Prostate gland (tissue), 2 donors: ENCODE measurements at places on chromosomes 3 and 15.

GRCh38 chr15:79467865-79468586, 35.9 kb downstream of the MINAR1 start:
- H3K27ac ChIP-seq: no peak overlapping the region
- no peaks in the 10 kb centered on the region for H3K36me3 ChIP-seq
- no peaks in the 10 kb centered on the region for H3K27me3 ChIP-seq
- H3K4me1 ChIP-seq: no peaks in the 10 kb centered on the region

GRCh38 chr3:185716436-185717108, 108.3 kb downstream of the IGF2BP2 start:
- H3K36me3 ChIP-seq: no peaks in the 10 kb centered on the region
- H3K4me1 ChIP-seq: no peaks in the 10 kb centered on the region
- no peak for DNase-seq
- no peaks in the 10 kb centered on the region for H3K27me3 ChIP-seq
- H3K4me3 ChIP-seq: no peak overlapping the region
- peak overlapping the region; percentile 31 for H3K27ac ChIP-seq

GRCh38 chr3:119582178-119582577, 2.9 kb downstream of the ADPRH start:
- no peaks in the 10 kb centered on the region for H3K27me3 ChIP-seq
- H3K36me3 ChIP-seq: no peaks in the 10 kb centered on the region

GRCh38 chr3:183131735-183132134, 30.8 kb downstream of the LAMP3 start:
- H3K36me3 ChIP-seq: no peaks in the 10 kb centered on the region
- H3K27me3 ChIP-seq: no peaks in the 10 kb centered on the region
- no peak for DNase-seq
- no peaks in the 10 kb centered on the region for H3K4me1 ChIP-seq
- no peak overlapping the region for H3K27ac ChIP-seq

GRCh38 chr15:85761635-85762034, 33.1 kb downstream of the KLHL25 start:
- no peaks in the 10 kb centered on the region for H3K36me3 ChIP-seq
- no peaks in the 10 kb centered on the region for H3K4me1 ChIP-seq
- no peak overlapping the region for H3K27ac ChIP-seq
- H3K27me3 ChIP-seq: no peaks in the 10 kb centered on the region

- no peaks in the 10 kb centered on the region for H3K36me3 ChIP-seq
- H3K4me3 ChIP-seq: no peak overlapping the region
- no peak overlapping the region for H3K27ac ChIP-seq
These were observed 70.1 kb upstream of the GLCE start for GRCh38 chr15:69090197-69090948.

DNA sequence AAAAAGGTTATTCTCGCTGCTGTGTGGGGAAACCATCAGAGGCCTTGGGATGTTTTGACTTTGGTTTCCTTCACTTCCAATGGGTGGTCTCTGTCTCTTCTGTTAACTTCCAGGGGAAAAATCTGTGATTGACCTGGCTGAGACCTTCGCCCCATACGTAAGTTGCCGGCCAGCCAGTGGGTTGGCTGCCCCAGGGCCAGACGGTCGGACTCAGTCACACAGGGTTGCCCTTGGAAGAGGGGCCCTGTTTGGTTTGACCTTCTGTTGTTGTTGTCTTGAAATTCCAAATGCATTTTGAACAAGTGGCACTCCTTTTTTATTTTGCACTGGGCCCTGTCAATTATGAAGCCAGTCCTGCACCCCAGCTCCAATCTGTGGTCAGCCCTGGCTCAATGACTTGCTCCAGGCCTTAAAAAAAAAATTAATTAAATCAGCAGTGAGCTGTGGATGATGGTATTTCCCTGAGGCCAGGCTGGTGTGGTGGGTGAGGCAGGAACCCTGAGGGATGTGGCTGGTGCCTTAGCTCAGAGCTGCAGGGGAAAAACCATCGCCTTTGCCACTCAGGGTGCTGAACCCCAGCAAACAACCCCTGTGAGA, 4.5 kb downstream of the FAM107A start:
- H3K4me3 ChIP-seq: no peak overlapping the region
- H3K4me1 ChIP-seq: peaks cover 2% of the 10 kb centered on the region
- DNase-seq: no peak
- no peaks in the 10 kb centered on the region for H3K27me3 ChIP-seq
- H3K36me3 ChIP-seq: no peaks in the 10 kb centered on the region

DNA sequence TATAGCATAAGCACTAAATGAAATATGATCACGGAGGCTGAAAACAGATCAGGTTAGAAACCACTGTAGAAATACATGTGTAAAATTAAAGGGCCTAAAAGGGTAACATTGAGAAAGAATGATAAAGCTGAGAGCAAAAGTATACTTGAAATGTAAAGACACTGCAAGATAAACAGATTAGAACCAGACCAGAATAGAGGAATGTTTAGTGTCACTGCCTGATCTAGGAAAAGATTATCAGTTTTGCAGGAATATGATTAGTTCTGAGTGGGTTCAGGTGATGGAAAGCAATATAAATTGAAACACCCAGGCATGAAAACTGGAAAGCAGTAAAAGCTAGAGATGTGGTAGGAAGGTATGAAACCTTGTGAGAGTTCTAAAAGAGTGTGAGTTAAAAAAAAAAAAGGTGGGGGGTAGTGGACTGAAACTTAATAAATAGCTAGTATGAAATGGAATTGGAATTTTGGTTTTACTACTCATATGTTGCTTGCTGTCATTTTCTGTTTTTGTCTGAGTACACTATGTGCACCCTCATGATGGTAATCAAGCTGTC, 16.0 kb upstream of the C3orf38 start:
- H3K4me1 ChIP-seq: no peaks in the 10 kb centered on the region
- no peaks in the 10 kb centered on the region for H3K36me3 ChIP-seq
- no peak overlapping the region for H3K4me3 ChIP-seq

- H3K27me3 ChIP-seq: no peaks in the 10 kb centered on the region
- H3K27ac ChIP-seq: no peak overlapping the region
- no peaks in the 10 kb centered on the region for H3K4me1 ChIP-seq
- H3K36me3 ChIP-seq: no peaks in the 10 kb centered on the region
These were observed 24.1 kb upstream of the ARHGEF3 start for GRCh38 chr3:56825567-56826438.

- no peak overlapping the region for H3K4me3 ChIP-seq
- no peak for DNase-seq
- H3K4me1 ChIP-seq: no peaks in the 10 kb centered on the region
- H3K27ac ChIP-seq: no peak overlapping the region
- no peaks in the 10 kb centered on the region for H3K36me3 ChIP-seq
These were observed 144.1 kb upstream of the GALNT15 start for GRCh38 chr3:16030342-16030741.

GRCh38 chr15:40731034-40731433, 24.0 kb downstream of the RMDN3 start:
- H3K4me1 ChIP-seq: no peaks in the 10 kb centered on the region
- no peaks in the 10 kb centered on the region for H3K36me3 ChIP-seq
- no peak overlapping the region for H3K4me3 ChIP-seq
- no peak for DNase-seq

DNA sequence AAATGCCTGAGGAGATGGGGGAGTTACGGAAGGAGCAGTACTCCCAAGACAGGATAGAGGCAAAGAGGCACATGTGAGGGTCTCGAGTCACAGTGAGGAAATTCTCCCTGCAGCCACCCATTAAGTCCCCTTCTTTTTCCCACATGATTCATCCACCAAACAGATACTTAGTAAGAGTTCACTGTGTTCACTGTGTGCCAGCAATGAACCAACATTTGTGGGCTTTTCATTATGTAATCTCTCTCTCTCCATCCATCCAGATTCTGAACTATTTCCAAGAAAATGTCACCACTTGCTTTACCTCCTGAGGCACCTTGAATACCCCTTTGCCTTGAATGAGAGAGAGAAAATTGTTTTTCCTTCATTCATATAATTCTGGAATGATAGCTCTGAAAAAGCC, 24.6 kb upstream of the LRRFIP2 start:
- H3K4me1 ChIP-seq: no peaks in the 10 kb centered on the region
- no peaks in the 10 kb centered on the region for H3K27me3 ChIP-seq
- H3K4me3 ChIP-seq: no peak overlapping the region
- no peaks in the 10 kb centered on the region for H3K36me3 ChIP-seq
- no peak overlapping the region for H3K27ac ChIP-seq

DNA sequence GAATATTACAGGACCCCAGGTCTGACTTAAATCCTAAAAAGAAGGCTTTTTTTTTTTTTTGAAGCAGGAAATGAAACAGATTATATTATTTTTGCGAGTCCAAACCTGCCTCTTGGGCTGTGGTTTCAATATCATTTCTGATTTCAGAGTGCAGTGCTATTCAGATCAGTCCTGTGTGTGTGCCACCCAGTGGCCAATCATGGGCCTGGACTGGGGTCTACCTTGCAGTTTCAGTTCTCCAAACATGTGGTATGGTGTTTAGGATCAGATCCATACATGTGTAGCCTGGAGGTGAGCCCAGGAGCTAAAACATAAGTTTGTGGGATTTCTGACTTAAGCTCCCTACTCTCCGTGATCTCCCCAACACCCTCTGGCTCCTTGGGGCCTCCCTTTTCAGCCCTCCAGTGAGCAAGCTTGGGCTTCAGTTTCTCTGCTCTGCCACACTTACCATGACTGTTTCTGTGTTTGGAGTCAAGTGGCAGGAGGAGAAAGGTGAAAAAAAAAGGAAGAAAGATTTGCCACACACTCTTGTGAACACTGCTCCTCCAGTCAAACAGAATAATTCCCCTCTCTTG, 12.1 kb upstream of the THSD4 start:
- no peak for DNase-seq
- peaks cover 5% of the 10 kb centered on the region for H3K4me1 ChIP-seq
- no peak overlapping the region for H3K27ac ChIP-seq
- no peaks in the 10 kb centered on the region for H3K36me3 ChIP-seq
- H3K27me3 ChIP-seq: no peaks in the 10 kb centered on the region
- no peak overlapping the region for H3K4me3 ChIP-seq

- H3K36me3 ChIP-seq: no peaks in the 10 kb centered on the region
- H3K4me3 ChIP-seq: no peak overlapping the region
- DNase-seq: no peak
- H3K4me1 ChIP-seq: no peaks in the 10 kb centered on the region
- H3K27me3 ChIP-seq: no peaks in the 10 kb centered on the region
- H3K27ac ChIP-seq: no peak overlapping the region
These were observed 57.1 kb downstream of the AAGAB start for GRCh38 chr15:67197364-67197695.

GRCh38 chr3:46660003-46660402, 33.5 kb downstream of the ALS2CL start:
- no peak overlapping the region for H3K4me3 ChIP-seq
- H3K27me3 ChIP-seq: no peaks in the 10 kb centered on the region
- H3K27ac ChIP-seq: no peak overlapping the region
- no peaks in the 10 kb centered on the region for H3K4me1 ChIP-seq

DNA sequence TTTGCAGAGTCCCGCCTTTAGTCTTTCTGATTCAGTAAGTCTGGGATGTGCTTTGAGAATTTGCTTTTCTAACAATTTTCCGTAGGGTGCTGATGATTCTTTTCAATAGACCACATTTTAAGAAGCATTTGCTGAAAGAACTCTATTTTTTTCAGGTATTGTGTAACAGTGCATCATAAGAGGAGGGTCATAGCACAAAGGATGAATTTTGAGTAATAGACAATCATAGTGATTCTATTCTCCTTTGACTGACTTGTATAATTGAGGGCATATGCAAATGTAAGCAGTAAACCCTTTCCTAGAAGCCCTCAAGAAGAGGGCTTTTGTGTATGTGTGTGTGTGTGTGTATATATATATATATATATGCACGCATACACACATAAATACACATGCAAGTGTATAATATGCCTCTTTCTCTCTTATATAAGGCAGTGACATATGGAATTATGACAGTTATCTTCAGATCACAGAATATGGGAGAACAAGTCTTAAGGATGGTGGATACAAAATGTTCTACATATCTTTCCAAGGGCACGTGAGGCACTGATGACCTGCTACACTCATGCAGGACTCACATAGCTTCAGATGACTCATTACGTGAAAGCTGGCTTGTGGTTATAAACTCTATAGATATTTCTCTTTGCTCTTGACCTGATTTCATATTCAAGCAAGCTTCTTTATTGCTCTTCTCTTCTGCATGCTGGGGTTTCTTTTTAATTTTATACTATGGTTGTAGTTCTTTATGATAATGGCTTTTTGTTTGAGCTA, 6.5 kb upstream of the PLSCR1 start:
- no peak for DNase-seq
- H3K27ac ChIP-seq: no peak overlapping the region
- H3K4me3 ChIP-seq: no peak overlapping the region
- H3K36me3 ChIP-seq: no peaks in the 10 kb centered on the region
- no peaks in the 10 kb centered on the region for H3K27me3 ChIP-seq

GRCh38 chr3:14143271-14144225, 18.7 kb downstream of the TMEM43 start:
- no peaks in the 10 kb centered on the region for H3K27me3 ChIP-seq
- no peaks in the 10 kb centered on the region for H3K4me1 ChIP-seq
- peak overlapping the region; percentile 64 for H3K27ac ChIP-seq
- H3K36me3 ChIP-seq: no peaks in the 10 kb centered on the region

- H3K27ac ChIP-seq: no peak overlapping the region
- H3K4me1 ChIP-seq: no peaks in the 10 kb centered on the region
- no peaks in the 10 kb centered on the region for H3K36me3 ChIP-seq
- no peaks in the 10 kb centered on the region for H3K27me3 ChIP-seq
These were observed 191.1 kb downstream of the KCNAB1 start for GRCh38 chr3:156311431-156311830.

- DNase-seq: no peak
- H3K4me1 ChIP-seq: no peaks in the 10 kb centered on the region
- H3K27me3 ChIP-seq: no peaks in the 10 kb centered on the region
- no peaks in the 10 kb centered on the region for H3K36me3 ChIP-seq
- H3K4me3 ChIP-seq: no peak overlapping the region
- H3K27ac ChIP-seq: no peak overlapping the region
These were observed 317.8 kb downstream of the LPP start for GRCh38 chr3:188471723-188472122.

DNA sequence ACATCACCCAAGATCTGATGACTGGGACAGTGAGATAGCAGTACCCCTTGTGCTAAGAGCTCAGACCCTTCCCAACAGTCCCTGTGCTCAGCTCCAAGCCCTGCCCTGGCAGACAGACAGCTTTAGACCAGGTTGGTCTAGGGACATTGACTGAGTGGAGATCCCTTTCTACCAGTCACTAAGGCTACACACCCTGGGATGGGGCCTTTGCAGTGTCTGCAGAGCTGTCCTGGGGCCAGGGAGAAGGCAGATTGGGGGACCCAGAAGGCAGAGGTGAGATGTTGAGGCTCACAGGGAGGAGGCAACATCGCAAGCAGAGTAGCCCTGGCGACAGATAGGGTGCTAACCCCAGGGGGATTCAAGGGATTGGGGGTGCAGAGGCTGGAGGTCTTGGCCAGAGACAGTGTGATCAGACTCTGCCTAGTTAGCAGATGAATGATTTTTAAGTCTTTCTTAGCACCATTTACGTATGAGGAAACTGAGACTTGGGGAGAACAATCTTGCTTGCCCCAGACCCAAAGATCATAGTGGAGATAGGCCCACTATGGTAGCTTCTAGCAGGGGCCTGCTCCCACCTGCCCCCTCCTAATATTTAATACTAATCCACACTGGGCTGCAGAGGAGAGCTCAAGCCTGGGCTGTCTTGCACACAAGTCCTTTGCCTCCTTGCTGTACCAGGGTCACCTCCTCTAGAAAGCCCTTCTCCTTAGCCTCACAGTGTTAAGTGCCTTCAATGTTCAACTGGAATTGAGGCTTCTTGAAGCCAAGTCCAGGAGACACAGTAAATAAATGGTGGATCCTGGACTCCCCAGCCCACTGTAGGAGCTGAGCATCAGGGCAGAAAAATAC, 32.6 kb downstream of the HMCES start:
- no peak overlapping the region for H3K4me3 ChIP-seq
- no peaks in the 10 kb centered on the region for H3K36me3 ChIP-seq
- no peaks in the 10 kb centered on the region for H3K27me3 ChIP-seq
